ENCODE measurements at places on chromosomes 11 and 22.
A peak's percentile ranks its signal among the peaks of the same experiment; 100 is the strongest.

DNA sequence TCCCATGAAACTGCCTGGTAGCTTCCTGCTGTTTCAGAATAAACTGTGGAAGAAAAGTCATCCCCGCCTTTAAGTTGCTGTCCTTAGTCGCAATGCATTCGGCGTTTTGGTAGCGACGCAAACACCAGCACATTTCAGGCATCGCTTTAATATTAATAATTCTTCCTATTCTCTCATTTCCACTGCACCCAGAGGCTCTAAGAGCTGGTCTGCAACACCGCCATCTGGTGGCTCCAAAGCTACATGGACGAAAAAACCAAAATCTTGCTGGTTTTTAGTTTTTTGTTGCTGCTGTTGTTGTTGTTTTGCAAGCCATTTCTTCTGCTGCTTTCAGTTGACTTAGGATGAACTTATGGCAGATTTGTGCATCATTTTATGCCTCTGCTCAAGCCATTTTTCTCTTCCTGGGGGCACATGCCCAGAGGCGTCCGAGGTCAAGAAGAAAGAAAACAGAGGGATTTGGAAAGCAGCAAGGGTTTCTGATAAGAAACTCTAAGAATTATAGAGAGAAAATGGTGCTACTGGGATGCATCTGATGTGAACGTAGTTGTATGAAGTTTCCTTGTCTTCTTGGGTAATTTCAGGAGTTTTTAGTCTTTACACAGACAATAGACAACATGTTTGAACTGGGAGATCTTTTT is 345.4 kb upstream of the KIRREL3 start:
- no peak for DNase-seq

DNA sequence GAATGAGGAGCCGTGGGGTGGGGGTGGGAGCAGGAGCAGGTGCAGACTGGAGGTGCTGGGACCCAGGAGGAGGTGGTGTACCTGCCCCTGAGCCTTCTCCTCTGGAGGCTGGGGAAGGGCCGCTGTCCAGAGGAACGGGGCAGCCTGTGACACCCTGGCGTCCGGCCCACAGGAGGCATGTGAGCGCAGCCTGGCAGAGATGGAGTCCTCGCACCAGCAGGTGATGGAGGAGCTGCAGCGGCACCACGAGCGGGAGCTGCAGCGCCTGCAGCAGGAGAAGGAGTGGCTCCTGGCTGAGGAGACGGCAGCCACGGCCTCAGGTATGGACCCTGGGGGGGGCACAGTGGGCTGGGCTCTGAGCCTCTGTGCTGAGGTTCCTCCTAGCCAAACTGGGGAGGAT is 42.2 kb upstream of the GCAT start:
- DNase-seq, result no peak

DNA sequence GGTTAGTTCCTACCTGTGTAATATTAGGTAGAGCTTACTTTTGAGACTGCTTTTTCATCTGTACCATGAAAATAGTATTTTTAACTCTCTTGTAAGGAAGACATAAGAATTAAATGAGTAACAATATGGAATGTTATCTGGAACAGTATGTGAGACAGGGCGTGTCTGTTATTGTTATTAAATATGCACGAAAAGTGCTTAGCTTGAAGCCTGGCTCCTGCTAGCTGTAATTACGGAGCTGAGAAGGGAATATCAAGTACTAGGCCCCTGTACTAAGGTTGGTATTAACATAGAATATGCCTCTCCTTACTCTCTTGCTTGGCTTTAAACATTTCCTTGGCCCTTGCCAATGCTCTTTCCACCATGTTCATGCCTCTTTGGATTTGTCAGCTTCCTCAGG is 194.0 kb downstream of the FAM76B start:
- no peak for DNase-seq

- no peak for DNase-seq
Measured at GRCh38 chr11:67051945-67052488, 4.6 kb upstream of the RHOD start.

DNA sequence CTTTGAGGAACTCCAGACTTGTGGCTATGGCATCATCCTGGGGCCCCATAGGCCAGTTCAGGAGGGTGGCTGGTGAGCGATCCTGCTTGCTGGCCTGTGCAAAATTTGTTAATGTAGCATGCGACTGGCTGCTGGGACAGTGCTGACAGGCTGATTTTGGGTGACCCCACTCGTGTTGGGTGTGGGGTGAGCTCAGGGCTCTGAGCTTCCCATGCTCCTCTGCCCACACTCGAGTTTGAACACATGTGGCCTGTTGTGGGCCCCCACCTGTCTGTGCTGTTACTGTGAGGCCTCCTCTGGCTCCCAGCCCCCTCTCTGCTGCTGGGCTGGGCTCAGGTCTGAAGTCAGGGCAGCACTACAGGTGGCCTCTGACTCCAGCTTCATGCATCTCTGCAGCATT is 64.4 kb upstream of the MYEOV start:
- DNase-seq, result no peak

DNA sequence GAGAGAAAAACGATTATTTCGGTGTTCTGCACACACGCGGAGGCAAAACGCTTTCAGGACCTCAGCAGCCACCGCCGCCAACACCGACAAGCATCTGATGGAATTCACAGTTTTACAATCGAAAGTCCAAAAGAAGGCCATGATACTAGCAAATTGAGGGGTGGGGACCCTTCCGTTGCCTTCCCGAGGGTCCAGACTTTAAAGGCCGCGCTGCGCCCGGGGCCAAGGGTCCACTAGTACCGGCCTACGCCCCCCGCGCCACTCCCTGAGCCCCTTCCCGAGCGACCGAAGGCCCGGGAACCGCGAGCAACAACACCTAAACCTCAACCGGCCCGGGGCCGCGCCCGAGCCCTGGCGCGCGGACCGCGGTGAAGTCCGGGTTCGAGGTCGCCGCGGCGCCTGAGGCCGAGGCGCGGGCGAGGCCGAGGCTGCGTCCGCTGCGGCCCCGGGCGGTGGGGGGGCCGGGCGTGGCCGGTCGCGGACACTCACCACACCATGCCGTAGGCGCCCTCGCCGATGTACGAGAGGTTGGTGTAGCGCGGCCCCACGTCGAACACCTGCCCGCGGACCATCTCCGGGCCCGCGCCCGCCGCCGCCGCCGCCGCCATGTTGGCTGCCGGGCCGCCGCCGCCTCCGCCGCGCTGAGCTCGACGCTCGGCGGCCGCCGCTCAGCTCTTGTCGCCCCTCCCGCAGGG is 465 bp downstream of the MAPK1 start:
- no peak for DNase-seq

- DNase-seq, result no peak
Measured at GRCh38 chr11:69217276-69218105, 61.8 kb downstream of the SMIM38 start.

GRCh38 chr11:119377112-119377901 is 4.2 kb downstream of the USP2 start:
- DNase-seq, result no peak

- no peak for DNase-seq
Measured at GRCh38 chr22:17665854-17666253, 27.3 kb downstream of the BCL2L13 start.

- no peak for DNase-seq
Measured at GRCh38 chr11:24478718-24479117, 18.1 kb upstream of the LUZP2 start.

- DNase-seq, result no peak
Measured at GRCh38 chr11:34250211-34250610, 107.6 kb downstream of the ABTB2 start.

GRCh38 chr22:49934891-49935557 is 16.6 kb downstream of the CRELD2 start:
- DNase-seq, result no peak

DNA sequence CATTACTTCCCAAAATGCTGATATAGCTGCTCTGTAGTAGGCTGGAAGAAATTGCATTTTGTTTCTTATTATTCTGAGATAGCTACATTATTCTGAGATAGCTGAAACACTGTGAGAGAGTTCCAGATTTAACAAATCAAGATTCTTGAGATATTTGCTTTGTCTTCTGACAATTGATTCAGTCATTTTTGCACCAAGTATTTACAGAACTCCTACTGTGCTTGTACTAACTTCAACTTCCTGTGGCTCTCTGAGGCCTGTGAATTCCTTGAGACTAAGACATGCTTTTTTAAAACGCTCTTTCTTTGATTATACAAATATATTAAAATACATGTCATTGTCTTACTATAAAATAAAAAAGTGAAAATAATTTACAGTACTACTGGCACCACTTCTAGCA is 52.7 kb downstream of the USP47 start:
- no peak for DNase-seq

GRCh38 chr11:5712507-5712906 is 22.9 kb downstream of the TRIM22 start:
- DNase-seq, result no peak

DNA sequence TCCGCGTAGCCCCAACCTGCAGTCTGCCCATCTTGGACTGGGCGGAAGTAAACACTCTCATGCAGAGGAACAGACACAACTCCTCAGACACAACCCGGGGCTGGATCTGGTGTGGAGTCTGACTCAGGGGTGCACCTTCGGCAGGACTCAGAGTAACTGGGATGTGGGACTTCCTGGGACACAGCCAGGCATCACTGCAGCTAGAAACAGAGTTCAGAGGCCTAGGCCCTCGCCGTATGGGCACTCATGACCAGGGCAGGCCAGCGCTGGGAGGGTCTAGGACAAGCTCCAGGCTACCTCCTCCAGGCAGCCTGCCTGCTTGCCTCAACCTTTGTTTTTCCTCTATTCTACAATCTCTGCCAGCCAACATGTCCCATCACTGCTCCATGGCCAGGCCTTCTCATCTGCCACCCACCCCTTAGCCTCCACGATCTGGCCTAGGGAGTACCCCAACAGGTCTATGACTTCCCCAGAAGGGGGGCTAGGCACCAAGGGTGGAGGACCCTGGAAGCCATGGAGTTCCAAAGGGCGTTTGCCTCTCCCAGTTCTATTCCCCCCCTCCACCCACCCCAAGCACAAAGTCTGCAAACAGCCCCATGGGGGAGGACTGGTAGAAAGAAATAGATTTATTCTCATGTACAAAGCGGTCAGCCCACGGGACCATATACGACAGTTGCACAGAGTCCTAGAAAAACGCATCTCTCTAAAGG is 98.5 kb downstream of the PDE2A start:
- DNase-seq, result no peak

GRCh38 chr22:21623648-21623970 is 6.2 kb downstream of the YDJC start:
- no peak for DNase-seq

GRCh38 chr22:37534445-37534844 is 15.2 kb upstream of the CARD10 start:
- DNase-seq, result no peak

DNA sequence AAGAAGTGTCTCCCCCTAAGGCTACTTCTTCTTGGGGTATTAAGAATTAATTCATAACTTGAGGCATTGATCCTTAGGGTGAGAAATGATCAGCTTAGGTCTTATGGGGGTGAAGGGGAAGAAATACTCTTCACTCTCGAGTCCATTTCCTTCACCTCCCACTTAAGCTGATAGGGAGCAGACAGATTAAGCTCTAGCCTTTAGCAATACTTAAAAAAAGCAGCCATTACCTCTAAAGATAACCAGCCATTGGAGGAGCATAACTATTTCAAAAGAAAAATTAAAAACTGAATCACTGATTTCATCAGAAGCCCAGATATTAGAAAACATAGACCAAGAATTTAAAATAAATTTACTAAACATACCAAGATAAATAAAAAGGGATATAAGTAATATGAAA is 60.5 kb downstream of the ENTHD1 start:
- no peak for DNase-seq

DNA sequence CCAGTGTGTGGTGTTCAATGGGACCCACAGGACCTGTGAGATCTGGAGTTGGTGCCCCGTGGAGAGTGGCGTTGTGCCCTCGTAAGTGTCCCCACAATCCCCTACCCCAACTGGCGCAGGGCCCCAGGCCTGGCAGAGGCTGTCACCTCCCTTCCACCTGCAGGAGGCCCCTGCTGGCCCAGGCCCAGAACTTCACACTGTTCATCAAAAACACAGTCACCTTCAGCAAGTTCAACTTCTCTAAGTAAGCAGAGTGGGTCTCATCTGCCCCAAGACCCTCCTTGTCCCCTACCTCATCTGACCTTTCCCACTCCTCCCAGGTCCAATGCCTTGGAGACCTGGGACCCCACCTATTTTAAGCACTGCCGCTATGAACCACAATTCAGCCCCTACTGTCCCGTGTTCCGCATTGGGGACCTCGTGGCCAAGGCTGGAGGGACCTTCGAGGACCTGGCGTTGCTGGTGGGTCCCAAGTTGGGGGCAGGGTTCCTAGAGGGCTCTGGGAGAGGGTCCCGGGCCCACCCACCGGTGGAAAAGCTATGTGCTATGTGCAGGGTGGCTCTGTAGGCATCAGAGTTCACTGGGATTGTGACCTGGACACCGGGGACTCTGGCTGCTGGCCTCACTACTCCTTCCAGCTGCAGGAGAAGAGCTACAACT is 8.1 kb downstream of the P2RX6 start:
- DNase-seq, result no peak

GRCh38 chr11:46369458-46370152 is 11.9 kb upstream of the MDK start:
- peak; percentile 36 for DNase-seq

DNA sequence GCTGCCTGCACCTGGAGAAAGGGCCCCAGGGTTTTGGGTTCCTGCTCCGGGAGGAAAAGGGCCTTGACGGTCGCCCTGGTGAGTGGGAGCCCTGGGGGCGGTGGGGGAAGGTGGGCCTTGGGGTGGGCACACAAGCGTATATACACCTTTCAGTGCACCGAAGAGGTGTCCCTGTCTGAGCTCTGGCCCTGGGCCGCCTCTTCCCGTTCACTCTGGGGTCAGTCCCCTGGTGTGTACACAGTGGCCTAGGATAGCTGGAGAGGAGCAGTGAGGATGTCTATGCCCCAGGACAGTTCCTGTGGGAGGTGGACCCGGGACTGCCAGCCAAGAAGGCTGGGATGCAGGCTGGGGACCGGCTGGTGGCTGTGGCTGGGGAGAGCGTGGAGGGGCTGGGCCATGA is 2.8 kb downstream of the NHERF4 start:
- no peak for DNase-seq

DNA sequence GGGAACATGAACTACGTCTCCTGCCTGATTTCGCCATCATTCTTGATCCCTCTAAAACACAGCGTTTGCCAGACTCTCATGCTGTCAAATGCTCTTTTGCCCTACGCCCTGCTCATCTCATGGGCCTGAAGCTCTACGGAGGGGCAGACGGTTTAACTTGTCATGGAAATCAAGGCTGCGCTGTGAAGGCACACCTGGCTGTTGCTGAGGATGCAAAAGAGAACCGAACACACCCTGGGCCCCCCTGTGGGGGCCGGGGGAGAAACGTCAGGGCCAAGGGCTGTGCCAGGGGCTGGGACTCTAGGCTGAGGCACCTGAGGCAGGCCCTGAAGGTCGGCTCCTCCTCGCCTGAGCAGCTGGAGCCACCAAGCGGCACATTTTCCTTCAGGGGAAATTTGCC is 957.2 kb downstream of the BRD1 start:
- no peak for DNase-seq

All from pulmonary artery endothelial cell (primary cell).